ENCODE measurements at places on chromosomes 11 and 22.

DNA sequence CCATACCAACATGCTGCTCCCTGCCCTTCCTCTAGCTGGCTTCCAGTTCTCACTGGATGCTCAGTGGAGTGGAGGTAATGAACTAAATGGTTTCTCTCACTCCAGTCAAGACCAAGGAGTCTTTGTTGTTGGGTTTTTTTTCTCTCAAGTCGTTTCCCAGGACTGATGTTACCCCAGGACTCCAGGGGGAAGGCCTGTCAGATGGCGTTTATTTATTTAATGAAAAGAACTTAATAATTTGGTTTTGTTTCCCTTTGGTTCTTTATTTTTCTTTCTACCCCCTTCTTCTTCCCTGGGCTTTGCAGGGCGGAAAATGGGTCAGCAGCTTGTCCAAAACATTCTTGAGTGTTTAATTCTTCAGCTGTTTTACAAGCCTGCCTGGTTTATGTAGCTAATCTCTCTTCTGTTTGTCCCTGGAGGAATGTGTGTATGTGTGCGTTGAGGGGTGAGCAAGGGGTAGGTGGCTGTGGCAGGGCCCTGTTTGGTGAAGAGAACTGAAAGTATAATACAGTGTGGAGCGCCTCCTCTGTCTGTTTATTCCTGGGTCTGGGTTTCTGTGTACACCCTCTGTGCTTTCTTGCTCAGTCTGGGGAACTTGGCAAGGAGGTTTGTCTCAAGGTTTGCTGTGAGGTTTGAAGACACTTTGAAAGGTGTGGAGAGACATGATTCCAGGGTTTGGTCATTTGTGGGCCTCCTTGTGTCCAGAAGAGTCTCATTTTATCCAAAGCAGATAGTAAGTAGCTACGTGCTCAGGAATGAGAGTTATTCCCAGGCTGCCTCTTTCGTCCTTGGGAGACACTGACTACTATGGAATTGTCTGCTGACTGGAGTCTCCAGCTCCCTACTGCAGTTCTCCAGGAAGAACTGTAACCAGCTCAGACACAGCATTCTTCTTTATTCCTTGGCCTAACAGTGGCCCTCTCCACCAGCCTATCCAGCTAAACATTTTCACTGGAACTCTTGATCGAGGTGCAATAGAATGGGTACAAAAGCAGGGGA lies 175.5 kb downstream of the ADAMTS15 start:
- DNase-seq = no peak

DNA sequence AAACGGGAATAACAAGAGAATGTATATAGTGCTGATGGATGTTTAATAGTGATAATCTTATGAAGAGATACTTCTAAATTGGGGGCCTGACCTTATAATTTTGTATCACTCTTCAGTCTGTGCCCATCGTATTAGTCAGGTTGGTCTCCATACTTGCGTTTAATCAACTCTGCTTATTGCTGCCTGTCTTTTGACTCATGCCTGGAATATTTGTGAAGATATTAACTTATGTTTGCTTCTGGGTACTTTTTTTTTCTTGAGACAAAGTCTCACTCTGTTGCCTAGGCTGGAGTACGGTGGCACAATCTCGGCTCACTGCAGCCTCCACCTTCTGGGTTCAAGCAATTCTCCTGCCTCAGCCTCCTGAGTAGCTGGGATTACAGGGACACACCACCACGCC lies 24.0 kb downstream of the TMEM135 start:
- DNase-seq = no peak

GRCh38 chr11:101516546-101516945 lies 67.3 kb downstream of the TRPC6 start:
- DNase-seq = no peak

- DNase-seq = no peak
Measured at GRCh38 chr11:64793271-64794160, 9.5 kb downstream of the MAP4K2 start.

- DNase-seq = peak; percentile 8
Measured at GRCh38 chr11:2213384-2213842, 41.8 kb upstream of the TH start.

- no peak for DNase-seq
Measured at GRCh38 chr22:31275018-31275417, 17.3 kb downstream of the PIK3IP1 start.

DNA sequence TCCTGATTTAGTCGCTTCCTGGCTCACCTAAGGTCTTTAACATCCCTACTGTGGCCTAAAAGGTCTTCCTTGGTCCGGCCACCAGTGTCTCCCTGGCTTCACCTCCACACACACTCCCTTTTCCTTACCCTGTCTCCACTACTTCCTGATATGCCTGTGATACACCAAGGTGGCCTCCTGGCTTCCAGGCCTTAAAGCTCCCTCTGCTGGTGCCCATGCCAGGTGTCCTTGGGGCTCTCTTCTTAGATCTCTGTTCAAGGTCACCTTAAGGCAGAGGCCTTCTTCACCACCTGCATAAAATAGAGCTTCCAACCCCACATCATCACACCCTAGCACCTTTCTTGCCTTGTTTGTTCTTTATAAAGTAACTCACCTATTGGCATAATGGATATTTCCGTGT lies 787.7 kb downstream of the NTM start:
- DNase-seq = no peak

DNA sequence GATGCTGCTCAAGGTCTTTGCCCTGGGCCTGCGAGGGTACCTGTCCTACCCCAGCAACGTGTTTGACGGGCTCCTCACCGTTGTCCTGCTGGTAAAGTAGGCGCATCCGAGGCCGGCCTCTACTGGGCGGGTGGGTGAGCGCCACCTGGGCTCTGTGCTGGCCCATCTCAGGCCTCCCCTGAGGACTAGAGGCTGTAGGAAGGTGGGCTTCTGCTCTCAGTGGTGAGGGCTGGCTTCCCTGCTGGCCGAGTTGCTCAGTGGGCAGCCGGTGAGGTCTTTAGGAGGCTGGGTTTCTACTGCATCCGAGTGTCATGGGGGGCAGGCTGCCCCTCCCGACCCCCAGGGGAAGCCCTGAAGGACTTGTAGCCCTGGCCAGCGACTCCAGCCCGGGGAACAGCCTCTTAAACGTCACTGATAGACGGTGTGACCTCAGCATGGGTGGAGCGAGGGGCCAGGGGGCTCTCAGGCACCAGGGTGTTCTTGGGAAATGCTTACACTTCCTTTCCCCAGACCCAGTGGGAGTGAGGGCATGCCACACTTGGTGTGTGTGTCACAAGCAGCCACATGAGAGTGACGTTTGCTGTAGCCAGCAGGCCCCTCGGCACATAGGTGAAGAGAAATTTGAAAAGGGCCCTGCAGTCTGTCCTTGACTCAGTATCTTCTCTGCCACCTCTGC lies 30.3 kb downstream of the TPCN2 start:
- no peak for DNase-seq

DNA sequence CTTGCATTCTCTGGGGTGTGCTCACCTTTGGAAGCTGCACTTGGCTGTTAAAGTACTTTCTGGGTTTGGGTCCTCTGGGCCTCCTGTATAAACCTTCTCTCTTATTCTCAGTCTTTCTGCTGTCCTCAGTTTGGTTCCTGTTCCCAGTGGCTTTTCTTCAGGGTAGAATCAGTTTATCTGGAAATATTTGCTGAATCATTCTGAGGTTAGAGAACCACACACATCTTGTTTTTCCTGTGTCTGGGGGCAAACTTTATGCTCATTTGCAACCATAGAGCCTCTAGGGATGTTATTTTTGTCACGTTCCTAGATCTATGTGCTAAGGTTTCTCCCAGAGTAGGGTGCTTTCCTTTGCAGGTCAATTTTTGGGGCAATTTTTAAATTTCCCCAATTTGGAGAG lies 224.3 kb upstream of the C11orf87 start:
- no peak for DNase-seq

GRCh38 chr11:78021611-78022010 lies 1.5 kb downstream of the KCTD14 start:
- DNase-seq = no peak

- no peak for DNase-seq
Measured at GRCh38 chr11:72112978-72113808, 698 bp upstream of the ANAPC15 start.

GRCh38 chr11:13347901-13348300 lies 70.3 kb downstream of the BMAL1 start:
- no peak for DNase-seq

DNA sequence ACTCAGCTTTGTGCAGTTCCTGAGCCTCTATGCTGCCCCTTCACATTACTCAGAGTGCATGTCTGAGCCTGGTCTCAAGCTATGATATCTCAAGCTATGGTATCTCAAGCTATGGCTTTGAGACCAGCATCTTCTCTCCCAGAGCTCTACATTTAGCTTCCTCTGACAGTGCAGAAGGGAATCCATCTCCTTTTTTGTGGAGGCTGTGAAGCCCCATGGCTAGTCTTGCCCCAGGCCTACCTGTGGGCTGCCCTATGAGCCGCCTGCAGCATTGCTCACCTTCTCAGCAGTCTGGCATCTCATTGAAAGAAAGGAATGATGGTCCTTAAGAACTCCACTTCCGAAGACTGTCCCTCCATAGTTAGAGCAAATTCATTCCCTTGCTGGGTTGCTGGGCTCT lies 12.6 kb downstream of the PGAP2 start:
- no peak for DNase-seq

- DNase-seq = no peak
Measured at GRCh38 chr11:120028897-120029258, 109.0 kb downstream of the TRIM29 start.

- no peak for DNase-seq
Measured at GRCh38 chr11:126988655-126989054, 11.9 kb downstream of the KIRREL3 start.

DNA sequence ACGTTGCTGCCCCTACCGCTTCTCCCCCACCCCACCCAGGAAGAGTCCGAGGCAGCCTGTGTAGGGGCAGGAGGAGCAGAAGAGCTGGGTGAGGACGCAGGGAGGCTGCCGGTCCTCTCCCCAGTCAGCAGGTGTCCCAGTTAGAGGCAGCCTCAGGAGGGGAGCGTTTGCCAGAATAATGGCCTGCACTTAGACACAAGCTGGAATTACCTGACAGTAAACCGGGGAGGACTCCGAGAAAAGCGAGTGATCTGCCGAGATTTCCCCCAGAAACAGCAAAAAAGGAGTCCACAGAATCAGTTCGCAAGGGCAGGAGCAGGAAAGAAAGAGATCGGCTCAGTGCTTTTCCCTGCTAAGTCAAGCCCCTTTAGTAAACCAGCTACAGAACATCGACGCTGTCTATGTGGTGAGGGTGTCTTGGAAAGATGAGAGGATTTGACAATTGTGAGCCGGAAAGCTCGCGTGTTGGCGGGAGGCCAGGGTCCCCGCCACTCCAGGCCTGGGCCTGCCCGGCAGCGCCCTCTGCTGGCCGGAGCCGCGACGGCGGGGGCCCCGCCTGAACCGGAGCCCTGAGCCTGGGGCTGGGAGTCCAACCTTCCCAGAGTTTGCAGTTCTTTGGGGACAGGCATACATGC lies 17.7 kb upstream of the THRSP start:
- peak; percentile 57 for DNase-seq

DNA sequence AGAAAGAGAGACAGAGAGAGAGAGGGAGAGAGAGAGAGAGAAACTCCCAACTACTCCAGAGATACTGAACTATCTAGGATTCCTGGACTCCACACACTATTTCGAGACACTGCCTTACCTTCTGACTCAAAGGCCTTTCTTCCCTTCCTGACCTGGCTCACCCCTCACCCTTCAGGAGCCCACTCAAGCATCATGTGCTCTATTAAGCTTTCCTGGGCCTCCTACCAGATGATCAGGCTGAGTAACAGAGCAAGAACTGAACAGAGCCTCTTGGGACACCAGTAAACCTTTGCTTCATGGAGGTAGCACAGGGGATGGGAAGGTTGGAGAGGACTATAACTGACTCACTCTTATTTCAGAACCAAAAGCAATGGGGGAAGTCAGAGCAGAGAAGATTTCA lies 31.4 kb downstream of the PLEKHA7 start:
- no peak for DNase-seq

- DNase-seq = no peak
Measured at GRCh38 chr22:46795140-46795539, 32.7 kb downstream of the TBC1D22A start.

- DNase-seq = no peak
Measured at GRCh38 chr11:65549096-65549495, 9.1 kb downstream of the LTBP3 start.

DNA sequence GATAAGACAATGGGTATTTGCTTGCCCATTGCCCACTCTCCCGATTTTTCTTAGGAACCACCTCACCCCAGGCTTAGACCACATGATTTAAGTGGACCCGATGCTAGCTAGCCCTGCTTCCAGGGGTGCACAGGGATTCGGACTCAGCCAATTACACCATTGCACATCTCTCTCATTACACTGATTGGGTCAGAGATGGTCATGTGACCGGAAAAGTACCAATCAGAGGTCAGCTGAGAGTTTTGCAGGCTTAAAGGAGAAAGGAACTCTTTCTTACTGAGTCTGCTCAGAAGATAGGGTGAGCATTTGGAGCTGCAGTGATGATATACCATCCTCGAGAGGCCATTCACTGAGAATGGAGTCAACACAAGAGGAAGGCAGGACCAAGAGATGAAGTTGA lies 12.2 kb upstream of the ANKK1 start:
- DNase-seq = no peak

DNA sequence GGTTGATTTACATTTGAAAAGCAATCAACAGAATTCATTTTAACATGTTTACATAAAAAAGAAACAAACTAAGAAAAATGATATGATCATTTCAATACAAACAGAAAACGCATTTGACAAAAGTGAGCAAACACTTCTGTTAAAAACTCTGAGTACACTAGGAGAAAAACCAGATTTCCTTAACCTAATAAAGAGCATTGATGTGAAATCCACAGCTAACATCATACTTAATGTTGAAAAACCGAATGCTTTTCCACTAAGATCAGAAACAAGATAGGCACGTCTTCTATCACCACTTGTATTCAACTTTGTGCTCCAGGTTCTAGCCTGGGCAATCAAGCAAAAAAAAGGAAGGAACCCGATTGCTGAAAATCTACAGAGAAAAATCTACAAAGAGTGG lies 227.6 kb downstream of the SBF2 start:
- no peak for DNase-seq

- DNase-seq = no peak
Measured at GRCh38 chr11:18772211-18772610, 19.4 kb downstream of the PTPN5 start.

DNA sequence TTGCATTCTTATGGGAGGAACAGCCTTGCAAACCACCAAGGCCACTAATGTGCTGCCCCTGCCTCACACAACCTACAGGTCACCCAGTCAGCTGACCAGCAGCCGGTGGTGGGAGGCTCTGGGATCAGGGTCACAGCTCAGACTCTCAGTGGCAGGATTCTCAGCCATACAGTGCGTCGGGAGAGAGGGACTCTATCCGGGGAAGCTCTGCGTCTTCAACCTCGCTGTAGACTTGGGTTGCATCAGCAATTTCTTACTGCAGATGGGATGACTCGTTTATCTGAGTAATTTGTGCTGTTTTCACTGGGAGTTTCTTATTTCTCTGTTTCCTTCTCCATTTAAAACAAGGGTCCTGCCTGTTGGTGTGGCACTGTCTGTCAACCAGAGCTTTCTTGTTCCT lies 257.7 kb downstream of the TBC1D22A start:
- DNase-seq = no peak

GRCh38 chr11:124876818-124877630 lies 11.8 kb downstream of the ROBO3 start:
- no peak for DNase-seq

- DNase-seq = no peak
Measured at GRCh38 chr11:76629116-76629852, 41.3 kb downstream of the LRRC32 start.
